Activated CD8-positive, alpha-beta memory T cell treated with anti-CD3 and anti-CD28 coated beads, Interleukin-2, amount 10 ng/mL, durations not matched to agents 7 days and 5 days (primary cell): ENCODE measurements at places on chromosomes 1 and 21.
A peak's percentile ranks its signal among the peaks of the same experiment; 100 is the strongest.

DNA sequence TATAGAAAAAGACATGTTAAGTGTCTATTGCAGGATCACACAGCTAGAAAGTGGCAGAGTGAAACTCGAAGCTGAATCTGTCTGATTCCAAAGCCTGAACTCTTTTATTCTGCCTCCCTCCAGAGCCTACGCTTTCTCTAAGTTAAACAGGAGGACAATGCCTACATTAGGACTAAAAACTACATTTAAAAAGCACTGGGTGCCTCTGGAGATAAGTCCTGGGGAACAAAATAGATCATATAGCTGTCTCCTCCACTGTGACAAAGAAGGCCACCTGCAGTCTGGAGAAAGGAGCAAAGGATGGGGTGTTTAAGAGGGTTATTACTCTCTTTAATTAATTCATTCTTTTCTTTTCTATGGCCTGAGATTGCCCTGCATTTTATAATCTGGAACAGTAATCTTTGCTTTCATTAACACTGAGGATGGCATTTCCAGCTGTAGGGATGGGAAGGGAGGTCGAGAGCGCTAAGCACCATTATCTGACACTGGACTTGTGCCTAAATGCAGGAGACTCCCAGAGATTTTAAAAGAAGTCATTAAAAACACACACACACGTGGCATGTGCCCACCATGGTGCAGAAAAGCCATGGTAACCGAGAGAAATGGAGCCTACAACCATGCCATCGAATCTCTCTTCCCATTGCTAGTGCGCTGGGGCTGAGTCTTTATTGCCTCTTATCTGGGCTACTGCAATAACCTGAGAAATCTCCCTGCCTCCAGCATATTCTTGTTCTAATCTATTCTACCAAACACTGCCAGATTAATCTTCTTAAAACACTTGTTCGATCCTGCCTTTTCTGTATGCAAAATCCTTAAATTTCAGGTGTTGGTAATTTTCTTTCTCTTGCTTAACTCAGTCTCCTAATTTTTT is 92.2 kb downstream of the PLXNA2 start:
- no peak for DNase-seq

DNA sequence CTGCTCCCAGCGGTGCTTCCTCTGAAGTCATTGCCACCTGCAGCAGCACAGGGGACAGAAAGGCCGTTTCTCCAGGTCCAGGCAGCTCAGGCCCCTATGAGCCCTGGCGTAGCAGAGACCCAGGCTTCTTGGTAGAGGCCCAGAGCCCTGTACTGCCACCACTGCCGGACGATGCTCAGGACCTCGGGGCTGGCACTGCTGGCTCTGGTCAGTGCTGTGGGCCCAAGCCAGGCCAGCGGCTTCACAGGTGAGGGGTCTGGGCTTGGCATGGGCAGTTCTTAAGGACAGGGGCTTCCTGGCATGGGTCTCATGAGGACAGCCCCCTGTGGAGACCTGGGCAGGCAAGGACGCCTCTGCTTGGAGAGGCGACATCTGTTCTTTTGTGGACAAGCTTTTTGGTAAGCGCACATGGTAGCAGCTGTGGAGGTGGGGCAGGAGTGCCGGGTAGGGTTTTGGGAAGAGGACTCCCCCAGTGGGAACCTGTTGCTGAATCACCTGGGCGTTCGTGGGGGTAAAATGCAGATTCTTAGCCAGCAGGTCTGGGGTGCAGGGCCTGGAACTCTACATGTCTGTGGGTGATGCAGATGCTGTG is at the start of gene UMODL1:
TSS of gene UMODL1 (plus strand) at position 172 of the 592 bp plus-strand sequence. CDS start at position 172, 0 bp downstream.
- DNase-seq, result no peak

DNA sequence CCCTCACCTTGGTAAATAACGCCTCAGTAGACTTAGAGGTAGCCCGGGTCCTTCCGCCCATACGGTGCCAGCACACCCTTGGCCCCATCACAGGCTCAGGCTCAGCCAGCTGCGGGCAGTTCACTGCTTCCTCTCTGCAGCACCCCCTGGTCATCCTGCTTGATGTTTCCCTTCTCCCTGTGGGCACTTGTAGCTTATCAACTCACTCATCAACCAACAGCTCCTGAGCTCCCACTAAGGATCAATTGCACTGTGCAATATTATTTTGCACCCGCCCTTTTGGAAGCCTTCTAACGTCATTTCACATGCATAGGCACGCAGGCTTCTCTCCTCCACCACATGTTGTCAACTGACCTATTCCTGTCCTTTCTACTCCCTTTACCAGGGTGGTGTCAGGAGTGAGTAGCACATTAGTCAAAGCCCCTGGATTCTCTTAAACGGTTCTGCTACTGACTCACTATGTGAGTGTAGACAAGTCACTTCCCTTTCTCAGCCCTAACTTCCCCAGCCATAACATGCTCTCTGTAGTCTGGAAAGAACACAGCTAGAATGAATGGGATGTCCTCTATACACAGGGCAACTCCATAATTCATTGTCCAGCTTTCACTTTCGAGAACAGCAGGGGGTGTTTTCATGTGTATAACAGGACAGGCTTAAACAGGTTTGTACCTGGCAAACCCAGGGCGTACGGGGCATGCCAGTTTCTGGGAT is 47.1 kb upstream of the IRF2BP2 start:
- DNase-seq, result no peak

DNA sequence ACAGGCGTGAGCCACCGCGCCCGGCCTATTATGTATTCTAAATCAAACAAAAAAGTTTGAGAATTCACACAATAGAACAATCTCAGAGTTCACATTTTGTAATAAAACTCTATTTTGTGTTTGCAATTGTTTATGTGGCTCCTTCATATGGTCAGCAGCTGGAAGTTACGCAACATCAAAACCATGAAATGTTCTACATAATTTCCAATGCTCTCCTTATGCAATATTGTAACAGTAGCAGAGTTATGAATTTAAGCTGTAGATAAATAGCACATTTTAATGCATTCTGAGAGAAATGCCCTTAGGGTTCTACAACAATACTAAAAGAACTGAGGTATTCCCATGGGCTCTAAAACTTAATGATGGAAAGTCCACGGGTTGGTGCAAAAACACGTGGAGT is 62.3 kb upstream of the COL11A1 start:
- DNase-seq, result no peak

GRCh38 chr1:181508486-181509165 is 25.3 kb downstream of the CACNA1E start:
- DNase-seq, result no peak

- DNase-seq, result no peak
Measured at GRCh38 chr1:23152966-23153684, 15.5 kb downstream of the LUZP1 start.

DNA sequence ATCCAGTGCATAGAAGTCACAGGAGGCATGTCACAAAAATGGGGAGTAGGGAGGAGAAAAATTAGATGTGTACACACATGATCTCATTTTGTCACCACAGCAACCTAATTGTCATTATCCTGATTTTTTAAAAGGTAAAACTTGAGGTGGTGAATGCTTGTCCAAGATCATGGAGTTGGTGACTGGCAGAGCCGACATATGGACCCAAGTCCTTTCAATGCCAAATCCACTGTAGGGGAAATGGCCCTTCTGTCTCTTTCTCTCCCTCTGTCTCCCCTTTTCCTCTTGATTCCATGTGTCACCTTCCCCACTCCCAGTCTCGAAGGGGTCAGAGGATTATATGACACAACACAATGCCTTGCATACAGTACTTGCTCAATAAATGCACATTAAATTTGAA is 65.7 kb upstream of the JUN start:
- no peak for DNase-seq

DNA sequence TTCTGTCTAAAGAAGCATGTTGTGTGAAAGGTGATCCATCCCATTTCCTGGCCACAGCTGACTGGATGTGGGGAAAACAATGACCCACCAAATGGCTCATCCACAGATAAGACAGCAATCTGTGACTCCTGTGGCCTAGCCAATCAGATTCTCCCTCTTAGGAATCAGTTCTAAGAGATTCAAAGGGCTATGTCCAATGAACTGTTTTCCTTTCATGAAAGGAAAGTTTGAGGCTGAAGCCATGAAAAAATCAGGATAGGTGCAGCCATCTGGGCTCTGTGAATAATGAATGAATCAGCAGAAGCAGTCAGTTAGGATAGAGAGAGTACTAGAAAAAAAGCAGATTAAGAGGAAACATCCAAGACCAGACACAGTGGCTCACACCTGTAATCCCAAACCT is 164.7 kb downstream of the NRIP1 start:
- DNase-seq, result no peak

DNA sequence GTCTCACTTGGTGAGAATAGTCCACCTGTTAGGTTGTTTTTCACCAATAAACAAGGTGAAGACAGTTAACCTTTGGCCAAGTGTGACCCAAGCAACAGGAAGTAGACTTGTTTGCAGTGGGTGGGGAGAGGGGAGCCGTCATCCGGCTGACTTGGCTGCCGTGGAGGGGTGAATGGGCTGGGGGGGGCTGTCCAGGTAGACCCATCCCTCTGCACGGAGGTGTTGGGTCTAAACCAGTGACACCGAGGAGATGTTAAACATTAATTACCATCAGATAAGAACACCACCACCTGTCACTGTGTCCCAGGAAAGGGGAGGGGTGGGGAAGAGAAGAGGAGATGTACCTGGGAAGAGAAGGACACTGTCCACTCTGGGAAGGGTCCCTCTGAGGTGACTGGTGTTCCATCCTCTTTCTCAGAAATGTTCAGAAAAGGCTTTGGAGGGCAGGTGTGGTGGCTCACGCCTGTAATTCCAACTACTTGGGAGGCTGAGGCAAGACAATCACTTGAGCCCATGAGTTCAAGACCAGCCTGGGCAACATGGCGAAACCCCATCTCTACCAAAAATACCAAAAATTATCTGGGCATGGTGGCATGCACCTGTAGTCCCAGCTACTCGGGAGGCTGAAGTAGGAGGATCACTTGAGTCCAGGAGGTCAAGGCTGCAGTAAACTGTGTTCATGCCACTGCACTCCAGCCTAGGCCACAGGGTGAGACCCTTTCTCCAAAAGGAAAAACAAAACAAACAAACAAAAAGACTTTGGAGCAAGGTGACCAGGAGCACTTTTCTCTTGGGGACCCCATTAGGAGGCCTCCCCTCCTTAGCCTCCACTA is 6.7 kb upstream of the MYOM3 start:
- no peak for DNase-seq

DNA sequence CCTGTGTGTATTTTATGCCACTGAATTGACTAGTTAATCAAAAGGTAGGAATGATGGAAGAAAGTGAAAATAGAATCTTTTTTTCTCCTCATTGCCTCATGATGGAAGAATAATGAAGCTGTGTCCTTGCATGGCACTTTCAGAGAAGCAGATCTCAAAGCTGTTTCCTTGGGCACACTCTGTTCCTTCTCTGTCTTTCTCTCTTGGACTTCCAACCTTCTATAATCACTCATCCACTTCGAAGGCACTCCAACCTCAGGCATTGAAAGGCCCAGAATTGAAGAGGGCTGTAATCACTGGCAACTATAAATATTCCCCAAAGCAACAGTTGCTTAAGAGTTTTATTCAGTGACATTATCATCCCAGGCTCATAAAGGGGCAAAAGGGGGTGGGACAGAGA is 31.1 kb upstream of the DNASE2B start:
- no peak for DNase-seq

- DNase-seq, result peak; percentile 51
Measured at GRCh38 chr1:202599669-202600431, 110.4 kb downstream of the SYT2 start.

GRCh38 chr1:245937316-245938045 is 569.6 kb downstream of the SMYD3 start:
- no peak for DNase-seq

- DNase-seq, result no peak
Measured at GRCh38 chr1:215583185-215583749, 16.2 kb downstream of the KCTD3 start.

DNA sequence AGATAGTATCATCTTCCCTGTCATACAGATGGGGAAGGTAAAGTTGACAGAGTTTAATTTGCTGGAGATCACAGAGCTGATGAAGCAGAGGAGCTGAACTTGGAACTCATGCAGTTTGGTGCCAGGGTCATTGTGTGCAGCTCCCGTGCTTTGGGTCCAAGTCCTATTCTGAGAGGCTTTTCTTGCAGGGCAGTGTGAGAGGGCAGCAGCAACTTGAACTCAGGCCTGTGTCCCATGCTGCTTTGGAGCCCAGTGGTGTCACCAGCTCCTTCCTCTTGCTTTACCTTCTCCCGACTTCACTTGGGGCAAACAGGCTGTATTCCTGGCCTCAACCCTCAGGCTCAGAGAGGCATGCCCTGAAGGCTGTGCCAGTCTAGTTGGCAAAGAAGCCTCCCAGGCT is 24.7 kb downstream of the INAVA start:
- no peak for DNase-seq

- DNase-seq, result no peak
Measured at GRCh38 chr1:69728206-69728605, 160.5 kb downstream of the LRRC7 start.

DNA sequence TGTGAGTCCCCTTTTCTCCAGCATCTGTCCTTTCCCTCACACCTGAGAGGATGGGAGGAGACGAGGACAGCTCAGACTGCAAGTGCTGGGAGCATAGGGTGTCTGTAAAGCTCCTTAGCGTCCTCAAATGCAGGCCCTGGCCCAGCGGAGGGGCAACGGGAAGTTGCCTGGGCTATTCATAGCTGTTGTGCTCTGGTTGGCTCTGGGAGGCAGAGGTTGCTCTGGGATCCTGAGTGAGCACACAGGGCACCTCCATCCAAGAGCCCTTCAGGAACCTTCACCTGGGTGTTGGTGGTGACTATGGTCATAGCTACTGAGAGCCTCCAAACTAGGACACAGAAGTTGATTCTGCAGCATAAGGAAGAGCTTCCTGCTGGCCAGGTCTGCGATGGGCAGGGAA is 2.6 kb downstream of the PADI1 start:
- DNase-seq, result no peak

- peak; percentile 66 for DNase-seq
Measured at GRCh38 chr1:230426246-230427093, at the start of gene PGBD5. Gene PGBD5, minus strand, starts transcription at chr1:230426332. Its CDS starts 404 bp downstream, at chr1:230425928.

DNA sequence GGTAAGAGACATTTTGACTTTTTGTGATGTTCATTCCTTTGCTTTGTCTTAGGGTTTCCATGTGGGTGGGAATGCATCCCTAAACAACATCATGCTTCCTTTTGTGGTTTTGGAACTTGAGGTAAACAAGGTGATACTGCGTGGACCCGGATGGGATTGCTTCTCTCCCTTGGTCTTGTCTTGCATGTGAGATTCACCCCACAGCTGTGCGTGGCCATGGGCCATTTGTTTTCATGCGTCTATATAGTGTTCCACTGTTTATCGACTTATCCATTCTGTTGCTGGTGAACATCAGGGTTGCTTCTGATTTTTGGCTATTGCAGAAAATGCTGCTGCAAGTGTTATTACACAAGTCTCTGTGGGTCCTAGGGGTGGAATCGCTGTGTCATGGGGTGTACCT is 21.1 kb downstream of the CRYAA start:
- DNase-seq, result no peak

DNA sequence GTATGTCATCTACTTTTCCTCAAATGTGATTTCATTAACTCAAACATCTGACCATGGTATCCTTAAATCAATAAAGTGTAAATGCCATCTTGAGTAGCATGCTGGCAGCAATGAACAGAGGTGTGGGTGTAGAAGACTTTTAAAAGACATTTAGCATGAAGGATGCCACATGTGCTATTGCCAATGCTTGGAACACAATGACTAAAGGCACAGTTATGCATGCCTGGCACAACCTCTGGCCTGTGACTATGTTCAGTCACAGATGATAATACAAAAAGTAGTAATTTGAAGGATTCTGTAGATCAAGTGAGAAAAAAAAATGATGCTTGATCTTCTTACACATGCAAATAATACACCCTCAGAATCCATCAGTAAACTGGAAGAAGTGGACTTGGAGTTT is 938.9 kb upstream of the ADGRL4 start:
- no peak for DNase-seq
